ENCODE measurements at places on chromosomes 1 and 21.
A peak's percentile ranks its signal among the peaks of the same experiment; 100 is the strongest.

- peak; percentile 38 for DNase-seq
Observed at GRCh38 chr1:41800311-41800829, 118.4 kb downstream of the HIVEP3 start.

GRCh38 chr1:46342084-46342656 lies 1.6 kb downstream of the NSUN4 start:
- DNase-seq: no peak

- peak; percentile 29 for DNase-seq
Observed at GRCh38 chr1:29325675-29326074, 89.4 kb downstream of the PTPRU start.

- DNase-seq: no peak
Observed at GRCh38 chr1:185824106-185824505, 89.9 kb downstream of the HMCN1 start.

DNA sequence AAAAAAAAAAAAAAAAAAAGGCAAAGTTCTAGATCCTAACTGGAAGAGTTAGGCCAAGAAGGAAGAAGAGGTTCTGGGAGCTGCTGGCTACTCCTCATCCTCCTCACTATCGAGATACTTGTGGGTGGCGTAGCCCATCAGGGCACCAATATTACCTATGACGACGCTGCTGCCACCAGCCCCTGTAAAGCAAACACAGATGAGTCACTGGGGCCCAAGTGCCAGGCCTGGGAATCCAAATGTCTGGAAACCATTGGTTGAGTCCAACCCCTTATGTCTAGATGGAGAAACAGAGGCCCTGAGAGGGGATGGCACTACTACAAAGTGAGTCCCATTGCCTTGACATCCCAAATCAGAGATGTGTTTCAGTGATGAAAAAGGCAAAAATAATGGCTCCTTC lies 5.7 kb downstream of the IFI6 start:
- no peak for DNase-seq

DNA sequence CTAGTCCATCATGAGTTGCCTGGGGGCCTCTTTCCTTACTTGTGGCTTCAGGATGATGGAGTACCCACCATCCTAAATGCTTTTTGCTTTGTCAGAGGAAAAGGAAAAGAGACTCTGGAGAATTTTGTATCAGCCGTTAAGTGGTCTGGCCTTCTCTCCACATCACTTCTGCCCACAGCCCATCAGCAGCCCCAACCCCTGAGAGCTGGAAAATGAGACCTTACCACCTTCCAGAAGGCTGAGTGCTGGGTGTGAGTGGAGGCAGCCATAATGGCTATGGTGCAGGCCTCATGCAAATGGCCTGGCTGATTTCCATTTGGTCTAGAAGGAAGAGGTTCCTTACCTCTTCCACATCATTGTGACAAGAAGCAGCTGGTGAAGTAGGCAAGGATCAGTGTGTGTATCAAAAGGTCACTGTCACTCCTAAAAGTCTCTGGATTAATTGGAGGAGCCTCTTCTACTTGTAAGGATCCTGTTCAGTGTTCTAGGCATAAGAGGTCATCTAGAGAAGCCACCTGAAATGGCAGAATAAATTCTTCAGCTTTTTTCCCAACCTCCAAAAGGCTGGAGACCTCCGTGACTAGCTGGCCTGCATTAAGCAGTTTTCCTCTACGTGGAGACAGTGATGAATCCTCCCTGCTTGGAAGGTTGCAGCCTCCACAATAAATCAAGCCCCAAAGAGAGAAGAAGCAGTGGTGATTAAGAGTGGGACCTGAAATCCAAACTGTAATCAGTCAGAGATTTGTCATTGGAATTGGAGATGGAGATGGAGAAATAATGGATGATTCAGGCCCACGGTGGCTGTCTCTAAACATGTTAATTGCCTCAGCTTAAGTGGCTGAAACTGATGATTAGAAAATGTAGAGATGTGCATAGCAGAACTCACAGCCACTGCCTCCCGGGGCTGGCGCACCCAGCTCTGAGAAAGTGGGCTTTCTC lies 111.5 kb downstream of the CNIH3 start:
- no peak for DNase-seq

GRCh38 chr1:210711825-210712612 lies 383.3 kb downstream of the HHAT start:
- no peak for DNase-seq

GRCh38 chr1:60126723-60127122 lies 53.2 kb upstream of the C1orf87 start:
- DNase-seq: peak; percentile 7
